ENCODE measurements at places on chromosomes 4 and X.

GRCh38 chr4:6582889-6583490, 8.0 kb downstream of the MAN2B2 start:
- DNase-seq: no peak

GRCh38 chr4:105122350-105122749, 24.3 kb upstream of the TET2 start:
- DNase-seq: no peak

DNA sequence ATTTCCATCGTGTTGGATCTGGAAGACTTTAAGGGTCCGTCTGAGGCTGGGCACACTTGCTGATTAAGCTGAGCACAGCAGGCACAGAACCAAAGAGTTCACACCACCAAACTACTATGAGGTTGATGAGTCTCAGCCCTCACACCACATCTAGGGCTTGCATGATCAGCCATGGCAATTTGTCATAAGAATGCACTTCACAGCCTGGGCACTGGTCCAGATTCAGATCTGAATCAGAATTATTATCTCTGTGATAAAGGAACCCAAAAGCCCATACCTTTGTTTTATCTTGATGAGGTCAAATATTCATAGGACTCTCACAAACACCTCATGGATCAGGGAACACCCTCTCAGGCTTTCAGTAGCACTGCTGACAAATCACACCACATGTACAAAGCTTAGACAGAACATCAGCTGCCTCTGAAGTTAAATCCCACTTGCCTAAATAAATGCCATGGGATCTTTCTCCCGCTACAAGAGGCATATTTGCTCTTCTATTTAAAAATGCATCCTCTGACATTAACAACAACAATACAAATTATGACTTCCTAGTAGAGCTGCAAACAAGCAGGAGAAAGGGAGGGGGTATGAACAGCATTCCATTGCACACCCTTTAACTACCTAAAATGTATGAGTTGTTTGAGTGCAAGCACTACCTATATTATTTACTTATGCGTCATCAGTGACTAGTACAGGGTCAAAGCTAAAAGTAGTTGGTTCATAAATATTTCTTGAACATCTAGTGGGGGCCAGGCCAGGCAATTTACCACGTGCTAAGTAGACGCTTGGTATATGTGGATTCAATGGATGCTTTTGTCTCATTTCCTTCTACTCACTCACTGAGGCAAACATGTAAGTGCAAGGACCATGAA, 186.3 kb upstream of the FGF13 start:
- no peak for DNase-seq

DNA sequence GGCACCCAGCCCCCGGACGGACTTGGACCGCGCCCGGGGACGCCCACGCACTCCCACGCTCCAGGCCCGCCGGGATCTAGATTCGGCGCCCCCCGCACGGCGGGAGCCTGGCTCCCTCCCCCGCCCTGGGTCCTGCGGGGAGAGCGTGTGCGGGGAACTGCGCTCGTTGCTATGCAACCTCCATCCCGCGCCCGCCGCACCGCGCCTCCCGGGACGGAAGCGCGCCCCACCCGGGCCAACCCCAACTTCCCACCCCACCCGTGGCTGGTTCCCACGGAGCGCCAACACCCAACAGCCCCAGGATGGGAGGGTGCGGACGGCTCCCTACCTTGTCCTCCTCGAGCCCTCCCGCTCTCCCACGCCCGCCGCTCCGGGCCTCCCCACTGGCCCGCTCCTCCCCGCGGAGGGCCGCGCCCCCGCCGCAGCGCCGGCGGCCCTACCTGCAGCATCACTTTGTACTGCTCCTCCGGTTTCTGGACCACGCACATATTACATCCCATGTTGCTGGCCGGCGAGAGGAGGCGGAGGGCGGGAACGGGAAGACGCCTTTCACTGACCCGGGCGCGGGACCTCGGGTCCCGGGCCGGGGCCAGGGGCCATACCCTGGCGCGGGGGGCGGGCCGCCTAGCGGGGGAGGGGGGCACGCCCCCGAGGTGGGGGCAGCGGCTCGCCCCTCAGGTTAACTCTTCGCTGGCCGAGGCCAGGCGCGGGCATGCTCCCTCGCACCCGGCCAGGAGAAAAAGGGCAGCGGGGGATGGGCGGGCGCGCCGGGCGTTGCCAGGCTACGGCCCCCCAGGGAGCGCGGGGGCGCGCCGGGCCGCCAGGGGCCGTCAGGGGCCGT, at the start of gene PDZD4:
Gene PDZD4, minus strand, starts transcription at position 746 of the 841 bp plus-strand sequence. Its CDS starts 246 bp downstream, at position 500.
- no peak for DNase-seq

DNA sequence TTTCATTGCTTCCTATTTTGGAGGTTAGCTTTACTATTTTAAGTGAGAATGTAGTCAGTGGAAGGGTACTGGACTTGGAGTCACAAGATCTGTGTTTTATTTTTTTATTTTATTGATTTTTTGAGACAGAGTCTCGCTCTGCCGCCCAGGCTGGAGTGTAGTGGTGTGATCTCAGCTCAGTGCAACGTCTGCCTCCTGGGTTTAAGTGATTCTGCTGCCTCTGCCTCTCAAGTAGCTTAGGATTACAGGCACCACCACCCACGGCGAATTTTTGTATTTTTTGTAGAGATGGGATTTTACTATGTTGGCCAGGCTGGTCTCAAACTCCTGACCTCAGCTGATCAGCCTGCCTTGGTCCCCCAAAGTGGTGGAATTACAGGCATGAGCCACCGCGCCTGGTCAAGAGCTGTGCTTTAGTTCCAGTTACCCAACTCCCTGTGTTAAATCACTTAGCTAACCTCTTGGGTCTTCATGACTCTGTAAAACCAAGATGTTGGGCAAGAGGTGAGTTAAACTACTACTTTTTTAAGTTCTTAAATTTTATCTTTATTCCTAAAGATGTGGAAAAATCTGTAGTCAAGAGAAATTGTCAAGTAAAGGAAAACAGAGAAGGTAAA, 11.2 kb downstream of the USP9X start:
- DNase-seq: no peak

DNA sequence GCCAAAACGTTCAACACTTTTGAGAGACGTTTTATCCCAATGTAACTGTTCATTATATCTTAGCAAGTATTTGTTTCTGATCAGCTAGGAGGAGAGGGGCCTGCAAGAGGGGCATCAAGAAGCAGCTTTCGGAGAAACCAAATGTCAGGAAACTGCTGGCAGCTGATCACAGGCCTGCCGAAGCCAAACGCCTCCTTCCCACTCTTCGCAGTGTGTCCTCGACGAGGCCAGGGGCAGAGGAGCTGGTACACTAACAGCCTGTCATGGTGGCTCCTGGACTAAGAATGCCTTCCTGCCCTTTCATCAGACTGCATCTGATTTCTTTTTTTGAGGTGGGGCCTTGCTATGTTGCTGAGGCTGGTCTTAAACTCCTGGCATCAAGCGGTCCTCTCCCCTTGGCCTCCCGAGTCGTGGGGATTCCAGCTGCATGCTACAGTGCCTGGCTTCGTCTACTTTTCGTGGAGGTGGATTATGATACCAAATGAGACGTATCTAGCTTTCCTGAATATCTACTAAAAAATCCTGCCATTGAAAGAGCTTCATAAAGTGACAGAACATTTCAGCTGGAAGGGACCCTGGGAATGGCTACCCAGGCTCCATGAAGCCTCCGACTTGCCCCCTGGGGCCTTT, 134.8 kb downstream of the AFAP1 start:
- DNase-seq: no peak

DNA sequence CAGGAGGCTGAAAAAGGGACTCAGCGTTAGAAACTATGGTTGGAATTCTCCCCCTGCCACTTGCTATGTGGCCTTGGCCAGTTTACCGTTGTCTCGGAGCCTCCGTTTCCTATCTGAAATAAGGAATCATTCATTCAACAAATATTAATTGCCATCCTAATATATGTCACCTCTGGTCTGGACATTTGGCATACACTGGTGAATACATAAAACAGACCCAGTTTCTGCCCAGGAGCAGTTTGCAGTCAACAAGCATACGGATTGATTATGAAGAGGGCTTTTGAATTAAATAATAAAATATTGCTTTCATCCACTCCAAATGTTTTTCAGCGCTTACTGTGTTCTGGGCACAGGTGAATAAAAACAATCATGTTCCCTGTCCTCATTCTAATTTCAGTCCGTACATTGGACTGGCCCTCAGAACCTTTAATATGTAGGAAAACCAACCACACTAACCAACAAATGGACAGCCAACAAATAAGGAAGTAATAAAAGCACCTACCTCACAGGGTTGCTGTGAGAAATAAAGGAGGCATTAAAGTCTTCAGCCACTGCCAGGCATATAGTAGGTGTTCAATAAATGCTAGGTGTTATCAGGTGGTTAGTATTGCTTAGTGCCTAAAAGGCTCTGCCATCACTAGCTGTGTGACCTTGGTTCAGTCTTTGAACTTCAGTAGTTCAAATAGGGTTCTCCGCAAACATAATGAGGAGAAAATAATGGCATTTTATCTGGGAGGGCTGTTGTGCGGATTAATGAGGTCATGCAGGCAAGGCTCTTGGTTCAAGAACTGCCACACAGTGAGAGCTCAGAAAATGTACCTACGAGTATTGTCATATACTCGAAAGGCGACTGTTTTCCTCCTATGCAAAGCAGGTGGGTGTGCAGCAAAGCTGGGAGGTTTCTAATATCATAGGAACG, 7.3 kb upstream of the GSX2 start:
- no peak for DNase-seq

DNA sequence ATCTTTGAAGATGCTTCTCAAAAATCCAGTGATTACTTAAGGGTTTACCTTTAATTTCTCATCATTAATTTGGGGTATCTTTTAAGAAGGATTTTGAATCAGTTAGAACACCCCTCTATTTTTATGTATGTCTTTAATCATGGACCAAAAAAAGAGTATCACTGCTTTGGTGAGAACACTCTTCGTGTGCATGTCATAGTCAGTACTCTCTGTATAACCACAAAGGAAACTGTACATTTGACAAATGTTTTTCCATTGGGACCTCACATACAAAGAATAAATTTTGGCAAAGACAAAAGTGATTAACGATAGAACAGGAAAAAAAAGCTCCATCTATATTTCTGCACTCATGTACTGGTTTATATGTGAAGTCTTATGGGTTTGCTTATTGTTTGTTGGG, 31.3 kb downstream of the FAM241A start:
- no peak for DNase-seq

DNA sequence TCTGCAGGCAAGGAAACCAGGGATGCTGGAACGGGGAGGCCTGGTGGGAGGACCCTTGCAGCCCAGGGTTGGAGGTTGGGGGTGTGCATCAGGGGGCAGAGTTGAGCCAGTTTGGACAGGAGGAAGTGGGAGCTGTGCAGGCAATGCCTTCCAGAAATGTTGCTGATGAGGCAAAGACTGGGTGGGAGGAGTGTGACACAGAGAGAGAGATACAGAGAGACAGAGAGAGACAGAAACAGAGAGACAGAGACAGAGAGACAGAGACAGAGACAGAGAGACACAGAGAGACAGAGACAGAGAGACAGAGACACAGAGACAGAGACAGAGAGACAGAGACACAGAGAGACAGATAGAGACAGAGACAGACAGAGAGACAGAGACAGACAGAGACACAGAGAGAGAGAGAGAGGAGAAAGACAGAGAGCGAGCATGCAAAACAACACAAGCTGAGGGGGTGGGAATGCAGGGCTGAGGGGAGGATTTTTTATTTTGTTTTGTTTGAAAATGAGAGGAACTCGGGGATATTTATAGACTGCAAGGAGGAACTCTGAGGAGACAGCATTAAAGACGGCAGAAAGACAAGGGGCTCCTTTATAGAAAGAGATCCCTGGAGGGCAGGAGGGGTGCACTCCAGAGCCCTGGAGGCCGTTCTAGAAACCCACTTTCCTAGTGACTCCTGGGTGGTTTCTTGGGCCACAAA, 1.9 kb upstream of the HAUS3 start:
- DNase-seq: no peak

DNA sequence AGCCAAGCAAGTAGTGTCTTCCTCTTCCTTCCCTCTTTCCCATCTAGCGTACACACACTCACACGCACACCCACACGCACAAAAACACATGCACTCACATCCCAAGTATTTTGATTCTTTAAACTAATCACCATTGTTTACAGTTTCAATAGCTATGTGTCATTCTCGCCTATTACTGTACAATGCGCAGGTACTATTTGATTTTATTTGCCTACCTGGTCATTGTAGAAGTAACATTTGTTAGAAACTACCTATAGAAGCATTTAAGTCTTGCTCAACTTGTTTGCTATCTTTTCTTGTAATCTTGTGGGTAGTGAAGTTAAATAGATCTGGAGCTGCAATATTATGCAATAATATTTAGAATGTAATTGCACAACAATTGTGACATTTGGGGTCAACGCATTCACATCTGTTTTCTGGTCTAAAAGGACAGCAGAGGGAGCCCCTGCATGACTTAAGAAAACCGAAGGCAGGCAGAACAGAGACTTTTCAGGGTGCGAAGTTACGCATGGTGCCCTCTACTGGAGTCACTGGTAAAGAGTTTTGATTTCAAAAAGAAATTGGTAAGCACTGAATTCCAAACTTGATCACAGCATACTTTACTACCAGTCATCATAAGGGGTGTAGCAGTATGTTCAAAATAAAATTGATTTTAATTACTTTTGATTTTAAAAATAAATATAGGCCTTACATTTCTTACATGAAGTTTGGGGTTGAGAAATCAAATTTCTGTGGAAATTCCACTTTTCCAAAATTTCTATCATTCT, 503.3 kb upstream of the FAM241A start:
- DNase-seq: peak; percentile 66

DNA sequence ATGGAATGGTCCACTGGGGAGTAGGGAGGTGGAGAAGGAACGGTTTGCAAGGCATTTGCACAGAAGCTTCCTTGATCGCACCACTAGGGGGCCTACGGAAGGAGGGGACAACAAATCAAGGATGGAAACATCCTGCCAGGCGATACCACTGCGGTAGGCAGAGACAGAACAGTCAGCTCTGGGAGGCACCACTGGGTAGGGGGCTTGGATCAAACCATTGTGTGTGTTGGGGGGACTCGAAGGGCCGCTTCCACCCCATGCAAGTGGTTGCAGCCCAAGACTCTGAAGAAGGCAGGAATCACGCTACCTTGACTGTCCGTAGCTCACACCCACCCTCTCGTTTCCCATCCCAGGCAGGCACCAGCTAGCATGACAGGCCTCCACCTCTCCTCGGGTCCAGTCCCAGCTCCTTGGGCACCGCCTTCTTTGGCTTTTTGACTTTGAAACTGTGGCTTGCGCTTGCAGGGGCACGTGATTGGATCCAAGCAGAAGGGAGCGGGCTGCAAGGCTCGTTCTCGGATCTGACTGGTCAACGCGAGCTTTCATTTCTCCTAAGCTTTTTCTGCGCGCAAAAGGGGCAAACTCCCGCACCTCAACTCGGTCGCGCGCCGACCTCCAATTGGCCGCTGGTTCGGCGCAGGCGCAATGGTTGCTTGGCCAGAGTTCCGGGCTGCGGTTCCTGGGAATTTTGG, 28.4 kb downstream of the GAGE1 start:
- no peak for DNase-seq

Data from SIG-M5 (cell line).